ENCODE measurements at places on chromosomes 2 and 18. TPM values are rescaled to one million over a fixed set of nuclear protein-coding genes. Genes with fewer than 3 reads are reported as not detected.

DNA sequence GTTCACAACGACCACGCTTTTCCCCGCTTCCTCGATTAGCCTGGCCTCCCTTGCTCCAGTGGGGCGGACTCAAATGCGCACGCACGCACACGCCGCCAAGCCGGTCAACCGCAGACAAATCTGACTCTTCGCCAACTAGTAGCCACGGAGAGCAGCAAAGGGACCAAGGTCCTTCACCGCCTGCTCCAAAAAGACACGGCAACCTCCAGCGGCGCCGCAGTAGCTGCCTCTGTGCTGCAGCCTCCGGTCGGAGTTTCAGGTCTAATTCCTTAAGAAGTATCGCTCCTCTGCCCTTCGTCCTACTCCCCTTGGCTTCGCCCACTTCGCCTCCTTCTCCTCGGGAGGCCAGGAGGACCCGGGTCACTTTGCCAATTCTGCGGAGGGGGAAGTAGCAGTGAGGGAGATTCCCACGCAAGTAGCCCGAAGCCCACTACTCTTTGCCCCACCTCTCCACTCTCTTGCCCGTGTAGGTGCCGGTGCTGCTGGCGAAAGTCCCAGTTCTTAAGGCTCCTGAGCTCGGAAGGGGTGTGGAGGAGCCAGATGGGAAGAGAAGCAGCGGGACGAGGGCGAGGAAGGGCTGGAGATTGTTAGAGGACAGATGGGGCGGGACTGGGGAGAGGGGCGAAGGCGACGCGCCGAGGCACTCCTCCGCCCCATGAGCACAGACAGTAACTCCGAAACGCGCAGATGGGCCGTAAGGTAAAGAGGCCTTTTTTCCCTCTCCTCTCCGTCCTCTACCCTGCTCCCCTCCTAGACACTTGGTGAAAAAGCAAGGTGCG is 615 bp downstream of the AKAIN1 start:
- no peak overlapping the region for H3K27ac ChIP-seq
- H3K4me3 ChIP-seq: no peak overlapping the region
- DNase-seq: no peak

VWC2L gene
- not detected for total RNA-seq

FAP gene
- total RNA-seq: 25.3 TPM

- no peak overlapping the region for H3K4me3 ChIP-seq
- H3K4me1 ChIP-seq: peaks cover 41% of the 10 kb centered on the region
- no peak overlapping the region for H3K27ac ChIP-seq
- no peak for DNase-seq
Measured at GRCh38 chr2:159617646-159618045, 1.3 kb upstream of the BAZ2B start.

GRCh38 chr2:30472326-30472725 is 25.3 kb downstream of the LCLAT1 start:
- H3K4me3 ChIP-seq: no peak overlapping the region
- H3K27me3 ChIP-seq: no peaks in the 10 kb centered on the region
- H3K4me1 ChIP-seq: peaks cover 3% of the 10 kb centered on the region
- no peak for DNase-seq

All from left lung (tissue), 14 donors.